Suppressor macrophage (primary cell): ENCODE measurements at places on chromosomes 5 and 9.

DNA sequence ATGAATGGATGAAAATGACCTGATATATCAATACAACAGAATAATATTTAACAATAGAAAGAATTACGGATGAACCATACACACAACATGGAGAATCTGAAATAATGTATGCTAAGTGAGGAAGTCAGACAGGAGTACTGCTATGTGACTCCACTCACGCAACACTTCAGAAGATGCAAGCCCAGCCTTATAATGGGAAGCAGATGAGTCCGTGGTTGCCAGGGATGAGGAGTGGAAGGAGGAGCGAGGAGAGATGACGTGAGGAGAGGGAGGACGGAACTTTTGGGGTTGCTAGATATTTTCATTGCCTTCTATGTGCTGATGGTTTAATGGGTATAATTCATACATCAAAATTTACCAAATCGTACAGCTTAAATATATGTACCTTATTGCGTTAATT lies 55.4 kb upstream of the ERCC6L2 start:
- DNase-seq, result no peak

DNA sequence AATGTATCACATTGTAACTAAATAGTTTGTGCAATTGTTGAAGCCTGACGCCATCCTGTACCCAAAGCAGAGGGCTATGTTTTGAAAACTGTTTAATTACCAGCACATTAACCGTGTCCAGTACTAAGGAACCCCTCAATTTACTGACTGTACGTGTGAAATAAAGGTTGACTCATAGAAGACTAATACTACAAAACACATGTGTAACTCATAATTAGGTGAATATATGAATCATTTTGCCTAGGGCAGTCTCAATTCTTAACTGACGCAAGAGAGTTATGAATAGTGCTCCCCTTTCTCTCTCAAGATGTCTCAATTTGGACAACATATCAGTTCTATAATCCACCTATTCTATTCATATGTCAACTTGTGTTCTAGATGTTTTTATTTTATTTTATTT lies 558.4 kb downstream of the PRDM9 start:
- no peak for DNase-seq

DNA sequence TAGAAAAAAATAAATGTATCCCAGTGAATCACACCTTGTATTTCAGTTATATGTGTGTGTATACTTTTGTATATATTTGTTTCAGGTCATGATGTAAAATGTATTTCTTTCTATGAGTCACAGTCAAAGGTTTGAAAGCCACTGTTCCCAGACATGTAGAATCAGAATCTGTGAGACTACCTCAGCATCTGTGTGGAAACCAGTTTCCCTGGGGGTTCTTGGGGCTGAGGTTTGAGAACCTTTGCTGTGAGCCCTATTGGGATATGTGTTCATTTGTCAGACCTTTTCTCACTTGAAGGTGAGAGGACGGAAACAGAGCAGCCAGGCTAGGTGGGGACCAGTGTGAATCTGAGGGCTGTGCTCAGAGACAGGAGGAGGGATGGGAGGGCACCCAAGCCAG lies 78.7 kb upstream of the SAP30L start:
- no peak for DNase-seq

DNA sequence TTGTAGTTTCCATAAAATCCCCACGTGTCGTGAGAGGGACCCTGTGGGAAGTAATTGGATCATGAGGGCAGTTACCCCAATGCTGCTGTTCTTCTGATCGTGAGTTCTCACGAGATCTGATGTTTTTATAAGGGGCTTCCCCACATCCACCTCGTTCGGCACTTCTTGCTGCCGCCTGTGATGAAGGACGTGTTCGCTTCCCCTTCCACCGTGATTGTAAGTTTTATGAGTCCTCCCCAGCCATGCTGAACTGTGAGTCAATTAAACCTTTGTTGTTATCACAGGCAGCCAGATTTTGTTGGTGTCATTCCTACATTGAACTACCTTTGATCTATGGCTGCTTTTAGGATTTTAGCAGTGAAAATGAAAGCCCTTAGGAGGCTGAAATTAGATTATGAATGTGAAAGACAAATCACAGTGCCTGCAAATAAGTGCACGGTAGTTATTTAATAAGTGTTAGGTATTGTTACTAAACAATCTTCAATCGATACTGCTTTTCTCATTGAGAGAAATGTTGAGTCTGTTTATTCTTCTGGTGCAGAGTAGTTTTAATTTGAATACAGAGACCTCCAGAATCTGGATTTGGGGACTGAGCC lies 68.0 kb upstream of the C6 start:
- DNase-seq, result no peak

DNA sequence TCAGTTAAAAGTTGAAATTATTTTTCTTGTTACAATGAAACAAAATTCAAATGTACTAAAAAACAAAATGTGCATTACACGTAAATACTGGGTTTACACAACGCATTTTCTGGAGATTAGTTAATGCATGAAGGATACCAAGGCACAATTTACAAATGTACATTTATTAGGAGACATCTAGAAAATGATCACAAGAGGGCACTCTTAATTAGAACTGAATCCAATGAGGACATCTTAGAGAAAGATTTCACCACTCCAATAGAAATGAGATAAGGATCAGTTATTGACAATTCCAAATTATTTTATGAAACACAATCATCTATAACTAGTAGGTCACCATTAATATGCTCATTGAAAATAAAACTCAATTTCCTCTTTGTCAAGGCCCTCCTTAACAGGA lies 36.6 kb upstream of the CDH12 start:
- DNase-seq, result no peak

DNA sequence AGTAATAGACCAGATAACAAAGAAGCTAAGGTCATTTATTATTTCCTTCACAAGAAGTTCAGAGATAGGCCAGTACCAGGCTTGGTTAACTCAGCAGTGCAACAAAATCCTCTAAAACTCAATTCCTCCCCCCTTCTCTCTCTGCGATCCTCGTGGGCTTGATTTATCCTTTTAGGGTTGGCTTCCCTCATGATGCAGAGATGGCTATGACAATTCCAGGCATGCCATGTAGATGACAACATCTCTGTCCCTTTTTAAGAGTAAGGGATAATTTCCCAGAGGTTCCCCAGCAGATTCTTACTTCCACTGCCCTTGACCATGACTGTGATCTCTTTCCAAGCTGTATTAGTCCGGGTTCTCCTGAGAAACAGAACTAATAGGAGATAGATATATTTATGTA lies 28.7 kb upstream of the DAP start:
- no peak for DNase-seq

- DNase-seq, result no peak
These were observed 13.6 kb upstream of the SHB start for GRCh38 chr9:38082446-38083287.
